ENCODE measurements at places on chromosomes 4 and X.

GRCh38 chr4:184848510-184848909, 22.7 kb upstream of the ACSL1 start:
- no peak for DNase-seq

DNA sequence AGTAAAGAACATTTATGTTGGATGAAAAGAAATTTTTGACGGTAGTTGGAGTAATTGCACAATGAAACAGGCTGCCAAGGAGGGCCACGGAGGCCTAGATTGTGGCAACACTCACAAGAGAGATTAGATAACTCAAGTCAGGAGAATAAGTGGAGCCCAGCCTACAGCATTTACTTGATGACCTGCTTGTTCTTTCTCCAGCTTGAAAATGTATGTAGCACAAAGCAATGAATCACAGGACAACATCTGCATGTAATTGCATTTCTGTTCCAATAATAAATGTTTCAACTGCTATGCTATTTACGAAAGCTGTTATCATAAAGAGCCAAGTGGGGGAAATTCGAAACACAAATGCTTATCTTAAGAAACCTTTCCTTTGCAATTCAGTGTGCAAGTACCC, 221.2 kb upstream of the MID1 start:
- no peak for DNase-seq

DNA sequence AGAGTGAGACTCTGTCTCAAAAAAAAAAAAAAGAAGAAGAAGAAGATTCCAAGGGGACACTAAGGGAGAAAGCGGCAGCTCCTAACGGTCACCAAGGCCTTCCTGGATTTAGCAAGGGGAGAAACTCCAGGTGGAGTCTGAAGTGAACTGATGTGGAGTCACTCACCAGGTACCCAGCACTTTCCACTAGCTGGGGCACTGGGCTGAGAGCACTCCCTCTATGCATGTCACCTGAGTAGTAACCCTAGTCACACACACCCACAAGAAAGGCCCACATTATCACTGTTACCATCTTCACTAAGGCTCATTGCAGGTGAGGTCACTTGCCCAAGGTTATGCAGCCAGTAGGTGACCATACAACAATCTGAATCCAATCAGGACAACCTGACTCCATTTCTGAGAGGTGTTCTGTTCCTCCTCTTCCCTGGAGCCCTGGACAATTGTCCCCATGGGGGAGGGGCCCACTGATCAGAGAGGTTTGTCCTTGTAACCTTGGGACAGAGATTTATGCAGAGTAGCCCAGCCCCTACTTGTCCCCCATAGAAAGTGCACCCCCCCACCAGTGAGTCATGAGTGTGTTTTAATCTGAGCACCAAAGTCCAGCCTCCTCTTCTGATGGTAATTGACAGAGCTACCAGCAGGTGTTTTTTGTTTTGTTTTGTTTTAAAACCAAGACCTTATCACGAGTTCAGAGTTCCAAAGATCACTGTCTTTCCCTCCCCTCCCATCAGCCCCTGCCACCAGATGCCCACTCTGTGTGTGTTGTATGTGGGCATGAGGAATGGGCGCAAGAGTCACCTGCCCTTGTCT, 5.9 kb upstream of the SASH3 start:
- no peak for DNase-seq

- DNase-seq: no peak
Observed at GRCh38 chrX:151178746-151179145, 2.4 kb downstream of the GPR50 start.

GRCh38 chr4:4655901-4656300, 114.1 kb upstream of the STX18 start:
- DNase-seq: no peak

- no peak for DNase-seq
Observed at GRCh38 chrX:9659571-9660195, 106.0 kb downstream of the GPR143 start.

- DNase-seq: no peak
Observed at GRCh38 chr4:128639541-128640270, 169.8 kb upstream of the JADE1 start.

GRCh38 chr4:138565576-138565975, 323.4 kb upstream of the SLC7A11 start:
- no peak for DNase-seq

DNA sequence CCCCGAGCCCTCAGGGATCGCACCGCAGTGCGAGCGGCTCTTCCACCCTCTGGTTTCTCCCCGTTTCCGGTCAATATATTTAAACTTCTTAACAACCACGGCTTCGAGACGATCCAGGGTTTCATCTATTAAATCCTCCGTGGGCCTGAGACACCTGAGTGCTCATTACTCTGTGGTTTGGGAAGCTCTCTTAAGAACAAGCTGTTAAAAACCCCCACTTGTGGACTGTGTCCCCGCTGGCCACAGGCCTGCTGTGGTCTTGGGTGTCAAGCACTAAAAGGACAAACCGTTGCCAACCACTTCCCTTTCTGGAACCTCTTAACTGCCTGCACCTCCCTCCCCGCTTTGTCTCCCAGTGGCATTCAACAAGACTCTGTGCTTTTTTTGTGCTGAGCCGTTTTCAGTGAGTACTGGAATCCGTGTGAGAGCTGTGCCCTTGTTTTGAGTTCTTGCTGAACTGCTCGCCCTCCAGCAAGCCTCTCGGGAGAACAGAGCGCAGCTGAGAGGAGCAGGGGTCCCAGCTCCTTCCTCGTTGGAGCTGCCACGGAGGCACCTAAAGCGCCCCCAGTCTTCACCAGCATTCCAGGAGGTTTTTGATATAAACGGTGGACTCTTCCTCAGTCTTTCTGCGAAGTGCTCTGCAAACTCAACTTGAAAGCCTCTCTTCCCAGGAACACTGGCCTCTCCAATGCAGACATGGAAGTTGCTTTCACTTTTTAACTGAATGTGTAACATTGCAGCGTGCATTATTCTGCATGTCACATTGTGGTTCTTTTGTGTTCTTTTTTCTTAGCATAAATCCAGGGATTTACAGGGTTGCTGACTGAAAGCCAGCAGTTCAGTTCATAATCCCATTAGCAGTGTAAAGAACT, 691 bp upstream of the IGFBP7 start:
- no peak for DNase-seq

DNA sequence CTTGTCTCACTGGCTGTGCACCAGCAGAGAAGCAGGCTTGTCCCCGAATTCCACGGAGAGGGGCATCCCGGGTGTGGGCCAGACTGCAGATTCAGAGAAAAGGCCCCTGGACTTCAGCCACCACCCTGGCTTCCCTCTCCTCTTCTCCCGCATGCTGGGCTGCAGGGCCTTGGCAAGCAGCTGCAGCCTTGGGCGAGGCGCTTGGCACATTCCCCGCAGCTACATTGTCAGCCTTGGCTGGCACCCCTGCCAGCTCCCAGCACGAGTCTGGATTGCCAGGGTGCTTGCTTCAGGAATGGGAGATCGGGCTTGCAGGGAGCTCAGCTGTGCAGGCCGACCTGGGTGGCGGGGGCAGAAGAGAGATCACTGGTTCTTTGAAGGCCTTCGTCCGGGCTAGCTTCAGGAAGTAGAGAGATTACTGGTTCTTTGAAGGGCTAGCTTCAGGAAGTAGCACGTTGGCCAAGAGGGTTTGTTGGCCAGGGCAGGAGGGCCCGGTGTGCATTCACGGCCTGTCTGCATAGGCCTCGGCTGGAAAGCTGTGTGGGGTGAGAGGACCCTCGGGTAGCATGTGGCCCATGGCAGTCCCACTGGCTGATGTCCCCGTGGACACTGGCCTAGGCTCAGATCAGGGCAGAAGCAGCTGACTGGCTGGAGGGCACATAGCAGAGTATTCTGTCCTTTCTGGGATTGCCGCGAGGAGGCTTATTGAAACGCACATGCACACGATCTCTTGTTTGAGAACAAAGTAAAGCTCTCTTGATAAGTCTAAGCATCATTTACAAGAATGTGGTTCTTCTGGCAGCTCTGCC, 2.7 kb downstream of the ABCD1 start:
- peak; percentile 41 for DNase-seq

DNA sequence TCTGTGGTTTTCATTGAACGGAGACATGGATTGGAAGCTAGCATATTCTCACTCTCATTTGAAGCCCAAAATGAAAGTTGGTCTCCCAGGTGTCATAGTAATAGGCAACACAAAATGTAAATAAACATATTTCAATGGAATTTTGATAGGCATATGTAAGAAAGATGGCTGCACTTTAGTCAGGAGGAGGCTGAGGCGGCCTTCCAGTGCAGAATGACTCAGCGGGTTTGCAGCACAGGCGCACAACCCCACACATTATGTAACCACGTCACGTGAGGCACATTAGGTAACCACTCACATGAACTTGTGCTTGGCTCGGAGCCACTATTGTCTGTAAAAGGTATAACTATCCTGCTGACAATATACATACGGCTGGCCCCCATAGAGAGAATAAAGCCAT, 381.7 kb downstream of the GPAT3 start:
- DNase-seq: no peak

DNA sequence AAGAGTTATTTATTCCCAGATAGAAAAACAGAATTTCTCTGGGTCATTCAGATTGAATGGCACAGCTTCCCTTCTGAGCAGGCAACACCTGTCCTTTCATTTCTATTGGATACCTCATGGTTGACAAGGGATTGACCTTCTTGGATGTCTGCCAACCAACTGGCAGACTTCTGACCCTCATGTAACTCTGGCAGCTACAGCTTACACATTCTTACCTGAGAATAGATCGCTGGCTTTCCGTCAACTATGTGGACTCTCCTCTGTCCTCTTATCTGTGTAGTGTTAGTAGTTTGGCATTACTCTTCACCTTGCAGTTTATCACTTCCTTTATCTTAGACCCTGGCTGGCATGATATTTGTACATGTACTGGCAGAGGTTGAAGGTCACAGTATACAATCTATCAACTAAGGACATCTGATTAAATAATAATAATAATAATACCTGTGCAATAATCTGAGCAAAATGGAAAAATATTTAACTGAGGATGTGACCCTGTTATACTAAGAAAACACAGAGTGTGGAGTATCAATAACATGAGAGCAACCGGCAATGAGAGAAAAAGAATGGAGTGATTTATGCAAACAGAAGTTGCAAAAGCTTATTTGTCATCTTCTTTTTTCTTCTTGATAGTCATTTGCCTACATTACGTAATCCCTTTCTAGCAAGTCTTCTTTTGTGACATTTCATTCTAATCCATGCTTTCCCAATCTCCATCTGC, 1118.2 kb downstream of the ARAP2 start:
- no peak for DNase-seq

DNA sequence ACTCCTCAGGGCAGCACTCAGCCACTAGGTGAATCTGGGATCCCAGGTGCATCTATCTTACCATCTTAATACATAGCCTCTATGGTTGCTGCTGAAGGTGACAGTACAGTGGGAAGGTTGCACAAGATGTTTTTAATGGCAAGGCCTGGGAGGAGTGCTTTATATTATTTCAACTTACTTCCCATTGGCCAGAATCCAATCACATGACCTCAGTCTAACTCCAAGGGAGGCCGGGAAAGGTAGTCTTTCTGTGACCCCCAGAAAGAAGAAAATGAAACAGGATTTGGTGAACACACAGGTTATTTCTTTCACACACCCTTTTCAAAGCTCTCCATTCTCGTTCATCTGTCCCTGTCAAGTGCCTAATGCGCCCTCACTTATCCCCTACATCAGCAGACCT, 189.1 kb upstream of the ATP6AP2 start:
- DNase-seq: no peak

DNA sequence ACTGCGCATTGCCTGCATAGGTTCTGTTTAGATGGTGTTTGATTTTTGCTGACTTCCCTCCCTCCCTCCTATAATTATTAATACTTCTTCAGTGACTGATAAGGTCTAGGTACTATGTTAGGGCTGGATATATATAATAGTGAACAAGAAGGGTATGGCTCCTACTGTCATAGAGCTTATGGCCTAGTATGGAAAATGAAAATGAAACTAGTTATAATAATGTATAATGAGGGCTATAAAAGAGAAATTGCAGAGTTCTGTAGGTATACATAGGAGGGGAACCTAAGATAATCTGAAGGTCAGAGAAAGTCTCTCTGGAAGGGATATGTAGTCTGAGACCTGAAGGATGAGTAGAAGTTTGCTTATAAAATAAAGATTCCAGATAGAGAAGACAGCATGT, 102.1 kb downstream of the DCK start:
- no peak for DNase-seq

- no peak for DNase-seq
Observed at GRCh38 chr4:44861756-44862155, 135.4 kb upstream of the GNPDA2 start.

DNA sequence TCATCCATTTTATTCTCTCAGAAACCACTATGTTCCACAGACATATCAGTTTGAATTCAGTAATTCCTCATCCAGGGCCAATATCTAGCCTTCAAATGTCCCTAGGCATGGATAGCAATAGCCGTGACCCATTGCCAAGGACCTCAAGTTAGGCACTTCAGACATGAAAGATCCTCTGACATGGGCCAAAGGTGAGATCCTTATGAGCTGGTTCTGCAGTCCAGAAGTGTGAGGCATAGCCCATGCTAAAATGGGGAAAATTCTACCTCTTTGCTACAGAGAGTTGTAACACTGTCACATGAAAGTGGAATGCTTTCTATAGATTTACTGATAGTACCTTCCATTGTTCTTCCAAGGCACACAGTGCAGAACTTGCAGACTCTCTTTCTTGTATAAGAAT, 349.7 kb upstream of the GALNT7 start:
- no peak for DNase-seq

DNA sequence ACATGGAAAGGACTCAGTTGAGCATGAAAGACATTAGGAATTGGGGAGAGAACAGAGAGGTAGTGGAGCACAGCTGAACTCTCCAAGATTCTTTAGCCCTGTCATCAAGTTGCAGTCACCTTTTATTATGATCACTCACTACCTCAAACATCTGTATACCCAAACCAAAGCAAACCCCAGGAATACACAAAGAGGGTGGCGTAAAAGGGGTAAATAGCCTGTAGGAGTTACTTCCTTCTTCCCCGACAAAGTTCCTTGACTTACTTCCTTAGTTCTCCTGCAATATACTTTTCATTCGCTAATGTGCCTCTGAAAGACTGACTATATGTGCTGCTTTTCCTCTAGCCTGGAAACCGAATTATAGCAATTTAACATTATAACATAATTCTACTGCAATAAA, 159.9 kb downstream of the SPRY1 start:
- DNase-seq: no peak

- DNase-seq: peak; percentile 47
Observed at GRCh38 chr4:82268050-82268825, 105.6 kb downstream of the HNRNPD start.

DNA sequence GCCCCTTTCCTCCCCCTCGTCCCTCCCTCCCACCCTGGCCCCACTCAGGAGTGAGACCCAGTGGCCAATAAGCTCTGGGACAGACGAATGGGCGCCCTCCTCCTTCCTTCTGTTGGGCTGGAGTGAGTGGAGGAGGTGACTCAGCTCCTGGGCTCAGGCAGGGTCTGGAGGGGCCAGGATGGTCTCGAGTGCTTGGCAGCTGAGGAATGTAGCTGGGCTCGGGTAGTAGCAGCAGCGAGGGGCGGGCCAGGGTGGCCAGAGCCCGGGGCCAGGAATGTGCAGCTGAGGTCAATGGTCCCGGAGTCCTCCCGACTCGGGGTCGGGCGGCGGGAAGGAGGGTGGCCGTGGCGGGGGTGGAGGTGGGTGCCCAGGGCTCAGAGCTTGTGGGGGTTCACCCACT, 15.0 kb downstream of the G6PD start:
- DNase-seq: no peak

- DNase-seq: no peak
Observed at GRCh38 chr4:41044165-41044564, 170.2 kb downstream of the APBB2 start.

All from NCI-H446 (cell line).